ENCODE measurements at places on chromosomes 2 and 18. TPM values are rescaled to one million over a fixed set of nuclear protein-coding genes. Genes with fewer than 3 reads are reported as not detected.

DNA sequence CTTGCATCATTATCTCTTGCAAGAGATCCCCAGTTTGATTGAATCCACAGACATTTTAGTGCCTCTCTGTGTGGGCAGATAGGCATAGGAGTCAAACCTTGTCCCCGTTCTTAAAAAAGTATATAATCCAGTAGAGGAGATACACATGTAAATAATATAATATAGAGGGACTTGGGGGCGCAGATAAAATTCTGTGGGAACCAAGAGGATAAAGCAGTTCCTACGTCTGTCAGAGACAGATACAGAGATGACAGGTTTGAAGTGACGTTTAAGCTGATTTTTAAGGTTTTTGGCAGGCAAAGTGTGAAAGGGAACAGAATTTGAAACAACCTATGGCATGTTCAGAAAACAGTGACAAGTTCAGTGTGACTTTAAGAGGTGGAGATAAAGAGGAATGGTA, 63.1 kb downstream of the CAB39 start:
- H3K4me3 ChIP-seq = no peak overlapping the region
- no peaks in the 10 kb centered on the region for H3K36me3 ChIP-seq
- no peaks in the 10 kb centered on the region for H3K27me3 ChIP-seq
- peak overlapping the region; percentile 72 for H3K27ac ChIP-seq

DNA sequence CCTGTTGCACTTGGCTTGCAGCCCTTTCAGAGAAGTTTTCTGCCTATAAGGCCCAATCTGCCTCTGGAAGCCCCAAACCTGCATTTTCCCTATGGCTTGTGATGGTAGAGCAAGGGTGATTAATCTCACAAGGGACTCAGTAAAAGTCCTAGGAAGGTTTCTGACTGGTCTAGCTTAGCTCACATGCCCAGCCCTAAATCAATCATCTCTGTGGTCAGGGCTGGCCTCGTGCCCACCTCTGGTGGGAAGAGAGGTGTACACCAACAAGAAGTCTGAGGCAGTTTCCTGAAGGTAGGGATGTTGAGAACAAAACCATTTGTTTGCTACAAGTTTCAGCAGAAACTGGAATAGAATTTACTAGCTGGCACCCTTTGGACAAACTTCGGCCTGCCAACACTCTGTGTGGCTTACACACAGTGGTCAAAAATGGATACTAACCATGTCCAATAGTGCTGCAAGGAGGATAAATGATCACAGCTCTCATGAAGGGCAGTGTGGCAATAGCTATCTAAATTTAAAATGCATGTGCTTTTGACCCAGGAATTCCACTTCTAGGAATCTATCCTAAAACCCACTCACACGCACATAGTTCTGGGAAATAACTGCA, 96.4 kb downstream of the EN1 start:
- DNase-seq = no peak
- no peak overlapping the region for H3K27ac ChIP-seq
- no peaks in the 10 kb centered on the region for H3K4me1 ChIP-seq
- H3K4me3 ChIP-seq = no peak overlapping the region
- H3K36me3 ChIP-seq = no peaks in the 10 kb centered on the region
- H3K27me3 ChIP-seq = no peaks in the 10 kb centered on the region

GRCh38 chr2:120472031-120472430, 126.1 kb downstream of the INHBB start:
- H3K27ac ChIP-seq = no peak overlapping the region
- peaks cover 19% of the 10 kb centered on the region for H3K4me1 ChIP-seq
- H3K36me3 ChIP-seq = no peaks in the 10 kb centered on the region
- H3K27me3 ChIP-seq = no peaks in the 10 kb centered on the region
- H3K4me3 ChIP-seq = no peak overlapping the region

GRCh38 chr2:25063876-25064660, 22.2 kb downstream of the EFR3B start:
- H3K27ac ChIP-seq = peak overlapping the region; percentile 79
- peaks cover 32% of the 10 kb centered on the region for H3K4me1 ChIP-seq
- H3K27me3 ChIP-seq = no peaks in the 10 kb centered on the region
- no peaks in the 10 kb centered on the region for H3K36me3 ChIP-seq
- no peak overlapping the region for H3K4me3 ChIP-seq

Gene RAB17
- 1.0 TPM for total RNA-seq

GRCh38 chr2:230928701-230929380, 3.8 kb upstream of the GPR55 start:
- no peaks in the 10 kb centered on the region for H3K27me3 ChIP-seq
- H3K27ac ChIP-seq = no peak overlapping the region
- peaks cover 16% of the 10 kb centered on the region for H3K4me1 ChIP-seq
- H3K36me3 ChIP-seq = no peaks in the 10 kb centered on the region
- H3K4me3 ChIP-seq = no peak overlapping the region

GRCh38 chr2:120684289-120685065, 51.2 kb upstream of the GLI2 start:
- H3K27me3 ChIP-seq = no peaks in the 10 kb centered on the region
- no peak for DNase-seq
- no peak overlapping the region for H3K27ac ChIP-seq
- H3K4me1 ChIP-seq = no peaks in the 10 kb centered on the region

DNA sequence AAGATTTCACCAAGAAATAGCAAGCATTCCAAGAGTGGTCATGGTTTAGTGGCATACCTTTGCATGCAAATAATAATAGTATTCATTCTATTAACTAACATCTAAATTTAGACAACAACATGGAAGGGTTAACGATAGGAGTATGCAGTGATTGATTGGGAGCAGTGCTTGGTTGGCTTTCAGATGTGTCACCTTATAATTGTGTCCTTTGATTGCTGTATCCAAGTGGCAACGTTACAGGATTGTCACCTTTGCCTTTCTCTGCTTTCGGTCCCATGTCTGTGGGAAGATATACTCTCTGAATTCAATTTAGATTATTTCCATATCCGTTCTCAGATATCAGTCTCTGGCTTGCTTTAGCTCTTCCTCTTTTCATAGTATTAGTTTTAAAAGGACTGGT, 152.8 kb upstream of the MAP3K20 start:
- no peaks in the 10 kb centered on the region for H3K27me3 ChIP-seq
